ENCODE measurements at places on chromosomes 11 and 22. TPM values are rescaled to one million over a fixed set of nuclear protein-coding genes. Genes with fewer than 3 reads are reported as not detected.

GRCh38 chr22:47456031-47456430, 693.6 kb downstream of the TBC1D22A start:
- DNase-seq = no peak
- H3K36me3 ChIP-seq = no peaks in the 10 kb centered on the region
- H3K27ac ChIP-seq = no peak overlapping the region
- H3K4me1 ChIP-seq = no peaks in the 10 kb centered on the region
- H3K27me3 ChIP-seq = no peaks in the 10 kb centered on the region
- H3K4me3 ChIP-seq = no peak overlapping the region

- no peaks in the 10 kb centered on the region for H3K36me3 ChIP-seq
- no peak overlapping the region for H3K4me3 ChIP-seq
- no peak for DNase-seq
- H3K27ac ChIP-seq = no peak overlapping the region
- peaks cover 62% of the 10 kb centered on the region for H3K4me1 ChIP-seq
- H3K27me3 ChIP-seq = no peaks in the 10 kb centered on the region
Observed at GRCh38 chr11:64880240-64881001, 2.0 kb upstream of the EHD1 start.

- H3K27ac ChIP-seq = no peak overlapping the region
- H3K27me3 ChIP-seq = peaks cover 19% of the 10 kb centered on the region
- peaks cover 11% of the 10 kb centered on the region for H3K4me1 ChIP-seq
- no peaks in the 10 kb centered on the region for H3K36me3 ChIP-seq
- no peak overlapping the region for H3K4me3 ChIP-seq
Observed at GRCh38 chr11:45405916-45406670, 120.0 kb upstream of the SYT13 start.

DNA sequence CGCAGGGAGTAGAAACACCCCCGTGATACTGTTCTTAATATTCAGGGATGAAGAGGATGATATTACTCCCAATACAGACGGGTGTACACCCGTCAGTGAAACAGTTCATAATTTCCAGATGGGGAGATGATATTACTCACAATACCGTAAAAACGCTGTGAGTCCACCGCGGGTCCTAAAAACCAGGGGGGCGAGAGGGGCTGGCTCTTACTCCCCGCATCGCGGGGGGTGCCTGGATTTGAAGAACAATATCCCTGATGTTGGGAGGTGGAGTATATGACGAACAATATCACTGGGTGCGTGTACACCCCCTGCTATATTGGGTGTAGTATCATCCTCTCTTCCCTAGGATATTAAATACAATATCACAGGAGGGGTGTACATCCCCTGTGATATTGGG, 20.5 kb upstream of the APOL5 start:
- H3K36me3 ChIP-seq = no peaks in the 10 kb centered on the region
- no peaks in the 10 kb centered on the region for H3K27me3 ChIP-seq
- no peaks in the 10 kb centered on the region for H3K4me1 ChIP-seq
- no peak for DNase-seq

- no peak for DNase-seq
- H3K27me3 ChIP-seq = no peaks in the 10 kb centered on the region
- no peaks in the 10 kb centered on the region for H3K4me1 ChIP-seq
- no peak overlapping the region for H3K4me3 ChIP-seq
- H3K27ac ChIP-seq = no peak overlapping the region
- no peaks in the 10 kb centered on the region for H3K36me3 ChIP-seq
Observed at GRCh38 chr11:41989823-41990380, 530.5 kb upstream of the LRRC4C start.

- no peak overlapping the region for H3K27ac ChIP-seq
- no peaks in the 10 kb centered on the region for H3K4me1 ChIP-seq
- no peak overlapping the region for H3K4me3 ChIP-seq
- H3K27me3 ChIP-seq = no peaks in the 10 kb centered on the region
- peaks cover 22% of the 10 kb centered on the region for H3K36me3 ChIP-seq
Observed at GRCh38 chr11:75858613-75859012, 43.6 kb downstream of the UVRAG start.

DNA sequence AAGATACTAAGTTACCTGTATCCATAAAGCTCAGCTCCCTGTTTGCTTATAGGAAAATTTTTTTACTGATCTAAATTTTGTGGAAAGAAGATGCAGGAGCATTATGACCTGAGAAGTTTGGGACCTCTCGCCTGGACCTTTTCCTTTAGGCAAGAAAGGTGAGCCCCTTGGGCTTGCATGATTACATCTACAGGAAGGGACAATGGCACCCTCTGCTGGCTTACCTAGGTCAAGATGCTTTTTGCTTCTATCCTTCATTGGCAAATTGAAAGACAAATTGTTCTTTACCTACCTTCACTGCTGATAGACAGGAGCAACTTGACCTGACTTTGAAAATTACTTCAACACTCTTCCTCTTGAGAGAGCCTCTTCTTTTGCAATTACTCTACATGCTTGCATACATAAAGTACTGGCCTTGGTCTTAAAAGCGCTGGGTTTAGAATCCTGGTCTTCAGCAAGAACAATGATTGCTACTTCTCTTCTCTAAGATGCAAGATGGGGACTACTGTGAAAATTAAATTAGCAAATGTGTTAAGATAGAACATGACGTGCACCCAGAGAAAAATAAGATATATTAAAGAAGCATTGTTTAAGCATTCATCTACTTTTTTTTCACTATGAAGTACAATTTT, 147.2 kb downstream of the TRPC6 start:
- no peak overlapping the region for H3K27ac ChIP-seq
- H3K27me3 ChIP-seq = no peaks in the 10 kb centered on the region
- no peaks in the 10 kb centered on the region for H3K4me1 ChIP-seq
- no peak overlapping the region for H3K4me3 ChIP-seq

DNA sequence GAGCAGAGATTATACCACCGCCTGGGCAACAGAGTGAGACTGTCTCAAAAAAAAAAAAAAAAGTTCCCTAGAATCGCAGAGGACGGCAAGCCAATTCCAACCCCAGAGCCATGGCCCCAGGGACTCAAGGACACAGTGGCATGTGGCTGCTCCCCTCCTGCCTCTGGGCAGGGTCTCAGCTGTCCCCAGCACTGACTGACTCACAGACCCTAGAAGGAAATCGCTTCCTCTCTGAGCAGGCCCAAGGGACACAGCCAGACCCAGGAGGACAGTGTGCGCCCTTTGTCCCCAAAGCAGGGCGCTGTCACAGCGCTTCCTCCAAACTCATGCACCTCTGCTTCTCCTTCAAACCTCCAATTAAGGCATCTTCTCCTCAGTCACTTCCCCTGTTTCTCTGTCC, 2.3 kb downstream of the PACSIN3 start:
- H3K36me3 ChIP-seq = peaks cover 15% of the 10 kb centered on the region
- peaks cover 51% of the 10 kb centered on the region for H3K4me1 ChIP-seq
- no peaks in the 10 kb centered on the region for H3K27me3 ChIP-seq

DNA sequence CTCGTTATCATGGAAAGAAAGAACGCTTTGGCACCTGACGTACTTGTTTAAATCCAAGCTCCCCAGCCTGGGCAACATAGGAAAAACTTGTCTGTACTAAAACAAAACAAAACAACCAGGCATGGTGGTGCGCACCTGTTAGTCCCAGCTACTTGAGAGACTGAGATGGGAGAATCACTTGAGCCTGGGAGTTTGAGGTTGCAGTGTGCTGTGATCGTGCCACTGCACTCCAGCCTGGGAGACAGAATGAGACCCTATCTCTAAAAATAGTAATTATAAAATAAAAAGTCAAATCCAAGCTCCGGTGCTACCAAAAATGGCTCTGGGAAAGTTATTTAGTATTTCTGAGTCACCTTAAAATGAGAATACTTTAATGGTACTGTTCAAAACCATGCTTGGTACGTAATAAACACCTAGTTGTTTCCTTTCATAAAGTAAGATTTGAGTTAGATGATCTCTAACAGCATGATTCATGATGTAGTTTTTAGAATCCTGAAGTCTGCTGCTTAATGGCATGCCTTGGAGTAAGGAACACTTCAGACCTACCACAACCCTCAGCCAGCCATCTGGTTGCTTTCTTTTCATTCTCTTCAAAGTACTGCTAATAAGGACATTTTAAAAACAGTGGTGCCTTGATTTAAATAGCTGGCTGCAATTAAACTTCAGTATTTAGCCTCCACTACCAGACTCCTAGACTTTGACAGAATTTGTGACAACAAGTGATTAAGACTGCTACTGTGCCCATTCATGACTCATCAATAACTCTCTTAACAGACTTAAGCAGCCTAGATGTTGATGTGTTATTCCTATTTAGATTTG, 8.4 kb downstream of the PPME1 start:
- no peaks in the 10 kb centered on the region for H3K27me3 ChIP-seq
- H3K4me1 ChIP-seq = peaks cover 27% of the 10 kb centered on the region
- no peak for DNase-seq
- no peak overlapping the region for H3K4me3 ChIP-seq
- H3K36me3 ChIP-seq = peaks cover 9% of the 10 kb centered on the region

GRCh38 chr11:27153136-27153535, 112.5 kb downstream of the BBOX1 start:
- H3K27me3 ChIP-seq = no peaks in the 10 kb centered on the region
- no peak for DNase-seq
- no peaks in the 10 kb centered on the region for H3K36me3 ChIP-seq
- no peak overlapping the region for H3K4me3 ChIP-seq
- no peaks in the 10 kb centered on the region for H3K4me1 ChIP-seq

GRCh38 chr11:6629892-6630631, 10.8 kb upstream of the TPP1 start:
- H3K4me3 ChIP-seq = no peak overlapping the region
- H3K27me3 ChIP-seq = peaks cover 67% of the 10 kb centered on the region
- no peaks in the 10 kb centered on the region for H3K36me3 ChIP-seq
- H3K4me1 ChIP-seq = peaks cover 24% of the 10 kb centered on the region
- DNase-seq = no peak
- no peak overlapping the region for H3K27ac ChIP-seq

DNA sequence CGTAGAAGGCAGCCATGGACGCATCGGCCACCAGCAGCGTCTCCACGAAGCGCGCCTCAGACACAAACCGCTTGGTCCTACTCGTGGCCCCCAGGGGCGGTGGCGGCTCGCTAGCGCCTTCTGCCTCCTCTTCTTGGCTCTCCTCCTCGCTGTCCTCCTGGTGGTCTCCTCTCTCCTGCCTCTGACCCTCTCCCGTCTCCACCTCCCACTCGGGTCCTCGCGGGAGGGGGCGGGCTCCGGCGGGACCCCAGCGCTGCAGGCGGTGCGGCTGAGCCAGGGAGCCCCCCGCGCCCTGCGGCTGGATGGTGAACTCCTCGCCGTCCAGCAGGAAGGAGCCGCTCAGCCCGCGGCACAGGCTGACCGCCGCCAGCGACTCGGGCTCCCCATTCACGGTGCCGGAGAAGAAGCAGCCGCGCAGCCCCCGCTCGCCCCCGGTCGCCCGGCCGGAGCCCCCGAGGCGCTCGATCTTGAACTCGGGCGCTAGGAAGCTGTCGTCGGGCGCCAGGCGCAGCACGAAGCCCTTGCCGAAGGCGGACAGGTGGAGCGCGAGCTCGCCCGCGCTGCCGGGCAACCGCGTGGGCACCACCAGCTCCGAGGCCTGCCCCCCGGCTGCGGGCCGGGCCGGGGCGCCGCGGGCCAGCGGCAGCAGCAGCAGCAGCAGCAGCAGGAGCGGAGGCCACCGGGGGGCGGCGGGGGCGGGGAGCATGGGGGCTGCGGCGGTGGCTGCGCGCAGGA, 661 bp downstream of the ADAMTS8 start:
- H3K4me1 ChIP-seq = no peaks in the 10 kb centered on the region
- H3K4me3 ChIP-seq = peak overlapping the region; percentile 10
- H3K27me3 ChIP-seq = peaks cover 8% of the 10 kb centered on the region
- no peaks in the 10 kb centered on the region for H3K36me3 ChIP-seq
- no peak for DNase-seq

GRCh38 chr22:50460938-50461337, 13.9 kb downstream of the SBF1 start:
- H3K4me1 ChIP-seq = no peaks in the 10 kb centered on the region
- no peaks in the 10 kb centered on the region for H3K27me3 ChIP-seq
- peaks cover 34% of the 10 kb centered on the region for H3K36me3 ChIP-seq
- no peak for DNase-seq

DNA sequence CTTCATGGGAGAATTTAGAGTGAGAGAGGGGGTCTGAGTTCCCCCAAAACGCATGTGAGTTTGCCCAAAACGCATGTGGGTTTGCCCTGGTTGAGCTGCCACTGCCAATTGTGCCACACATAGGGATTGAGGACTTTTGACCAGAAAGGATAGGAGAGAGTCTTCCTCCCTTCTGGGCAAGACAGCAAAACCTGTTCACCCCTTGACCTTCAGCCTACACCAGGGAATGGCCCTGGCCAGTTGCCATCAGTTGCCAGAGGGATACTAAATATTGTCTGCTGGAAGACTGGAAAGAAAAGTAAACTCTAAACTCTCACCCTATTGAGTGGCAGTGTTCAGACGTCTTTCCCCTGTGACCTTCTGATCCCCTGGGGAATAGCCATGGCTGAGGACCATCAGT, 363.8 kb downstream of the DLG2 start:
- no peak for DNase-seq
- H3K27me3 ChIP-seq = no peaks in the 10 kb centered on the region
- H3K4me1 ChIP-seq = no peaks in the 10 kb centered on the region
- no peak overlapping the region for H3K27ac ChIP-seq

GRCh38 chr11:61037441-61038093, 64.7 kb upstream of the CD5 start:
- H3K27me3 ChIP-seq = peaks cover 47% of the 10 kb centered on the region
- DNase-seq = no peak
- no peak overlapping the region for H3K27ac ChIP-seq
- H3K4me1 ChIP-seq = no peaks in the 10 kb centered on the region
- H3K4me3 ChIP-seq = no peak overlapping the region

DNA sequence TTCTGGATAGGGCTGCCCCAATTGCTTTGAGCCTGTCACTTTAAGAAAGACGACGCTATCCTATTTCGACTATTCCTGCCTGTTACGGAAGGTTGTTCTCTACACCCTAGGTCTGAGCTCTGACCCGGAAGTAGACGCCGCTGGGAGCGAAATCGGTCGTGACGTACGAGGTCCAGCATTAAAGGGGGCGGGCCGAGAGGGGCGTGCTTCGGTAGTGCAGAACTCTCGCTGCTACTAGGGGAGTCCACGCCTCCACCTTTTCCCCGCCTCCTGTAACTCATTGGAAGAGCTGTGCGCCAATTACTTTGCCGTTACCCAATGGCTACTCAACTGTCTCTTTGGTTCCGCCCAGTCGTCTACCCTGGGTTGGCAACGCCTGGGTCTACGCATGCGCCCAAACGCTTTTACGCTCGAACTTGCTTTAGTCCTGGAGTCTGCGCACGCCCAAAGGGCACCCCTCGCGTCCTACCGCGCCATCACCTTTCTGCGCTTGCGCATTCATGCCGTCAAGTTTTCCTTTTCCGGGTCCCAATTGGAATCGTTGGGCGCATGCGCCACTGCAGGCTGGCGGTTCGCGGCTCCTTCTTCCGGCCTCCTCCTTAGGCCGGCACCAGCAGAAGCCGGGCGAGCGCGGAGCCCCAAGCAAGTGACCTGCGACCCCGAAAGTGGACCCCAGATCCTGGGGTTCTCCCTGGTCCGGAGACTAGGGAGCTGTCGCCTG, at the start of gene PCNX3:
TSS of gene PCNX3 (plus strand) at position 548 of the 721 bp plus-strand sequence. CDS start 536 bp downstream, outside the sequence.
- peak within 1 kb of the TSS; percentile 90 for H3K4me3 ChIP-seq
- peaks cover 41% of the 10 kb centered on the region for H3K4me1 ChIP-seq
- H3K27ac ChIP-seq = peak within 1 kb of the TSS; percentile 92
- peaks cover 18% of the 10 kb centered on the region for H3K36me3 ChIP-seq
- peak; percentile 100 for DNase-seq
- no peaks in the 10 kb centered on the region for H3K27me3 ChIP-seq

- H3K4me1 ChIP-seq = no peaks in the 10 kb centered on the region
- DNase-seq = no peak
- no peak overlapping the region for H3K4me3 ChIP-seq
- no peaks in the 10 kb centered on the region for H3K27me3 ChIP-seq
Observed at GRCh38 chr11:124209824-124210357, 26.7 kb downstream of the OR10D3 start.

Gene CCDC87
- 0.42 TPM for total RNA-seq

Gene C11orf42
- total RNA-seq = not detected

Gene TRIM51
- not detected for total RNA-seq

Gene TMEM126A
- 68.7 TPM for total RNA-seq

Gene PIK3C2A
- total RNA-seq = 49.9 TPM

Gene TESMIN
- total RNA-seq = 0.60 TPM

All from HepG2 (cell line).